ENCODE measurements at places on chromosomes 16 and 17. TPM values are rescaled to one million over a fixed set of nuclear protein-coding genes. Genes with fewer than 3 reads are reported as not detected.

DNA sequence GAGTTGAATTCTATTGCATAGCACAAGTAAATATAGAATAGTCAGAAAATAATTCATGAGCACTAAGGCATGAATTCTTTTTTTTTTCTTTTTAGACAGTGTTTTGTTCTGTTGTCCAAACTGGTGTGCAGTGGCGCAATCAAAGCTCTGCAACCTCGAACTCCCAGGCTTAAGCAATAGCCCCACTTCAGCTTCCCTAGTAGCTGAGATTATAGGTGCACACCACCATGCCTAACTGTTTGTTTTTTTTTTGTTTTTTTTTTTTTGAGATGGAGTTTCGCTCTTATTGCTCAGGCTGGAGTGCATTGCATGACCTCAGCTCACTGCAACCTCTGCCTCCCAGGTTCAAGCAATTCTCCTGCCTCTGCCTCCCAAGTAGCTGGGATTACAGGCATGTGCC is 16.6 kb downstream of the TUBD1 start:
- DNase-seq: no peak

- no peak for DNase-seq
Measured at GRCh38 chr17:61468263-61468907, 16.2 kb downstream of the TBX4 start.

DNA sequence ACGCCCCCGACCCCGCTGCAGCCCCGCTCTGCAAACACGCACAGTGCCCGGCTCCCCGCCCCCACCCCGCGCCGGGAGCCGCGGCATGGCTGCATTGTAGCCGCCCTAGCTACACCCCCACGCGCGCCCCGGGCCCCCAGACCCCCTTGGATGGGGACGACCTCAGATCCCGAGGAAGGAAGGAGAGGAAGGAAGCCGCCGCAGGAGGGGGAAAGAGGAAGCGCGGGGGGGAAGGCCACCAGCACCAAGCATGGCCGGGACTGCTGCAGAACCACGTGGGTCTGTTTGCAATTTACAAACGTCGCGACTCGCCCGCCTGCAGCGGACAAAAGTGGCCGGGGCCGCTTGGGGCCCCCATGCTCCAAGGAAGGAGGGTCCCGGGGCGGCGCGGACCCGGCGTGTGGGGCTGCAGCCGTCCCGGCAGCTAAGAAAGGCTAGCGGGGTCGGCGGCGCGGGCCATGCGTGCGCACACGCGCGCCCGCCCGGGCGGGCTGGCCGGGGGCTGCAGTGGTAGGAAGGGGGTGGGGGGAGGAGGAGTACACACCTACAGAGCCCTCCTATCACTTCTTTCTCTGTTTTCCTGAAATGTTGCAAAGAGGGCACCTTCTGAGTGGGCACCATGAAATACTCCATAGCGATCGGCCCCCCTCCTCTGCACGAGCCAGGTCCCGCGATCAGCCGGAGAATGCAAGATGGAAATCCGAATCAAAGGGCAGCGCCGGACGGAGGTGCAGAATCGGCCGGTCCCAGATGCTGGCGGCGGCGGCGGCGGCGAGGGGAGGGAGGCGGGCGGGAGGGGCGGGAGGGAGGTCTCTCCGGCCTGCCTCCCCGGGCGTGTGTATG is 488 bp downstream of the TFAP4 start:
- peak; percentile 56 for DNase-seq

DNA sequence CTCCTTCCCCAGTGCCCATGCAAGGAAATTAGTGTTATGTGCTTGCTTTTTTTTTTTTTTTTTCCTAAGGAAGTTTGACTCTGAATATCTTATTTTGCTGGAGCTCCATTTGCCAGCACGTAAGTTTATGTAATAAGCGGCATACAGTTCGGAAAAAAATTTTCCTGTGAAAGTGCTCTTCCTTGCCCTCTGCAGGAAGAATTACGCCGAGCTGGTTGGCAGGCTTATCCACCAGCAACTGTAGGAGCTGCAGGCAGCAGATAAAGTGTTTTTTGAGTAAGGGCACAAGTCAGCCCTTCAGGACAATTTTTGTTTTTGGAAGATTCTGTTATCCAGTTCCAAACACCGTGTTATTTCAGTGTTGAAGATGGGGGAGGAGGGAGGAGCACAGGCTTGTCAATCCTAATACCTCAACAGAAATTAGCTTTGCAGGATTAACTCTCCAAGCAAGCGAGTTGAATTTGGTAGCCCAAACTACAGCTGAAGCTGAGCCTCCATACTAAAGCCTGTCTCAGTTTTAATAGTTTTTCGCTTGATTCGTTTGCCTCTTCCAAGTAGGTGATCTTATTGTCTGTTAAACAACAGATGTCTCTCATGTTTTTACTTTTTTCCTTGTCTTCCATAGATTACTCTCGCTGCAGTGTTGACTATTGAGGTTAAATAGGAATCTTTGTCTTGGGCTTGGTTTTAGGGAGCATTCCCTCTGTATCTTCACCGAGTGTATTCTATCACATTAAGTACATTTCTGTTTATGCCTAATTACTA is 1.1 kb downstream of the SPECC1 start:
- no peak for DNase-seq

DNA sequence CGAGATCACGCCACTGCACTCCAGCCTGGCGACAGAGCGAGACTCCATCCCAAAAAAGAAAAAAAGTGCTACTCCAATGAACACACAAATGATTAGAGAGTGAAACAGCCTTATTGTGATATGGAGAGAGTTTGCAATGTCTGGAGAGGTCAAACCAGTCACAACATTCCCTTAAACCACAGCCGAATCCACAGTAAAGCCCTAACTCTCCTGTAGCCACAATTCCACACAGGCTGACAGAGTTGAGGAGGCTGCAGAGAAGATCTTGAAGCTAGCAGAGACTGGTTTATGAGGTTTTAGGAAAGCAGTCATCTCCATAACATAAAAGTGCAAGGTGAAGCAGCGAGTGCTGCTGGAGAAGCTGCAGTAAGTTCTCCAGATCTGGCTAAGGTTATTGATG is 6.7 kb downstream of the RNF213 start:
- no peak for DNase-seq

DNA sequence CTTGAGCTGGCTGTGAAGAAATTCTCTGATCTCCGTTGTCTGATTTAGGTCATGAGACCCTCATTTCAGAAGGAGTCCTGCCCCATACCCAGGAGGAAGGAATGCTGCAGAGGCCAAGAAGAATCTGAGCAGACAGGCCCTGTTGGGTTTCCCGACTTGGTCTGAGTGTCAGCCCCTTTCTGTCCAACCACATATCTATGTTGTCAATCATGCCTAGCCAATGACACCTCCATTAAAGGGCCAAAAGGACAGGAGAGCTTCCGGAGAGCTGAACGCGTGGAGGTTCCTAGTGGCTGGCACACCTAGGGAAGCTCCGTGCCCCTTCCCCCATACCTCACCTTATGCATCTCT is 37.8 kb downstream of the PIMREG start:
- no peak for DNase-seq

- DNase-seq: no peak
Measured at GRCh38 chr16:84537491-84538151, 33.2 kb upstream of the MEAK7 start.

DNA sequence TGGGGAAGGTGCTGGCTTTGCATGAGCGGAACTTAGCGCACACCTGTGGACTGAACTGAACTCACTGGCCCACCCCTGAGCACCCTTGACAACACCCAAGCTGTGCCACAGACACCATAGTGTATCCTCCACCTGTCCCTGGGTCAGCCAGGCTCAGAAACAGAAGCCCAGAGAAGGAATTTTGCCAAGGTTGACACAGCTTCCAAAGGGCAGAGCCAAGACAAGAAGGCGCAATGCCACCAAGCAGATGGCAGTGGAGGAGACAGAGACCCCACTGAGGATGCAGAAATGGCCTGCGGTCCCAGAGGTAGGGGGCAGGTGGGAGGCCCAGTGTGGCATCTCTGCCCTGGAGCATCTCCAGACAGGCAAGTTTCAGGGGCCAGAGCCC is 169.0 kb downstream of the ENGASE start:
- no peak for DNase-seq

DNA sequence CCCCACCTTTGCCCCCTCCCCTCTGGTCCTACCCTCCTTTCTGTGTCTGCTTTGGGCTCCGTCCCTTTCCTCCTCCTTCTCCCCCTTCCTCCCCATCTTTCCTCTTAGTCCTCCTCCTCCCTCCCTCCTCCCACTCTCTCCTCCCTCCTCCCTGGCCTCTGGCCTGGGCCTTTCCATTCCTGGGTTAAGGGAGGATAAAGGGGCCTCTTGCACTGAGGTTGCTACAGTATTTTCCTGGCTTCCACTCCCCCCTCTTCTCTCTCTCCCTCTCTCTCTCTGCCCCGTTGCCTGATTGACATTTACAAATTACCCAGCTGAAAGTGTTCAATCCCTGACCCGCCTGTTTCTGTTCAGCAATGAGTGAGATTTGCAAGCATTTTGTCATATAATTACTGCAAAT is 44.0 kb downstream of the MRM1 start:
- DNase-seq: no peak

DNA sequence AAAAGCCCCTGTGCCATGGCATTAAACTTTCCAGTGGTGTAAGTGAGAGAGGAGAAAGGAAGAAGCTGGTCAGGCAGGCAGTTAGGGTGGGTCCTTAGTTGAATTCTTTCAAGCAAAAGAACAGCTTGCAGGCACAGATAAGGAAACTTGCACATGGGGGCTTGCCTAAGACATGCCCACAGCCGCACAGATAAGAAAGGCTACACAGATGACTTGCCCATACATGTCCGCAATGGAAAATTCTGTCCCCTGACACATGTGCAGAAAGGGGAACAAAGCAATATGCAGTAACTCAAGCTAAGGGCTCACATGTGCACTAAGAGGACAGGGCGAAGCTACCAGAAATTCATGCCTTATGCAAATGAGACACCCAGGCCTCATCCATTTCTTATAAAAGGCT is 69.9 kb downstream of the GSG1L start:
- no peak for DNase-seq

DNA sequence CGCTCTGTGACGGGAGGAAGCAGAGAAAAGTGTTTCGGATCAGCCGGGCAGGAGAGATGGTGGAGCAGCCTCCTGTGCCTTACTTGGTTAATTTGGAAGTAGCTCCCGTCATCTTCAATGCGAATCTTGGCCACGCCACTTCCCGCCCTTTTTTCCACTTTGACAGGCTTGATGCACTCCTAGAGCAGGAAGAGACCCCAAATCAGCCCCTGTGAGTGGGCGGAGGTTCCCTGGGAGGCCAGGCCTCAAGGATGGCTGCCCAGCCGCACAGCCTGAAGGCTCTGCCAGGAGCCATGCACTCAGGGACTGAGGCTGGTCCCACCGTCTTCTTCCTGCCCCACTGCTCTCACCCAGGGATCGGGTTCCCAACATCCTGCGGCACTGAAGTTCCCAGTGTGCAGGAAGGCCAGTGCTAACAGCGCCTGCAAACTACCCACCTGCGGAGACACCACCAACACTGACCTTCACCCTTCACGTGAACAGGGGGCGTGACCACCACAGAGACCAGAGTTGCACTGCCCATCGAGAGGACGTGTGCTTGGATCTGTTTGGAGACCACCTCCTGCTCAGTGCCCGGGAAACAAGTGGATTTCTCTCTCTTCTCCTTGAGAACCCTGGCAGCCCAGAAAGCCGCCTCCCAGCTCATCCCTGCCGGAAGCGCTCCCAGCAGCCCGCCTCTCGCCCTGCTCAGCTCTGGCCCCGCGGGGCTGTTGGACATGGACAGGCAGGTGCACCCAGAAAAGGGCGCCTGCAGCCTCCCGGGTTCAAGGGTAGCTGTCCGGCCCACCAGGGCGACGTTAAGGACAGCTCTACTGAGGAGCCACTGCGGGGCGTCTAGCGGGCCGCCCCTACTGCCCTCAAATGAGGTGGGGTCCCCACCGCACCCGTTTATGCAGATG is 988 bp downstream of the CIAO3 start:
- no peak for DNase-seq

The MYH2 gene
- not detected for total RNA-seq

The ABCC6 gene
- total RNA-seq: not detected

The TMEM114 gene
- total RNA-seq: not detected

Data from activated CD4-positive, alpha-beta memory T cell treated with anti-CD3 and anti-CD28 coated beads for 36 hours (primary cell).